T-cell (primary cell): ENCODE measurements at places on chromosomes 13 and 19.

- DNase-seq, result no peak
Measured at GRCh38 chr13:49302817-49303216, 55.1 kb downstream of the CDADC1 start.

DNA sequence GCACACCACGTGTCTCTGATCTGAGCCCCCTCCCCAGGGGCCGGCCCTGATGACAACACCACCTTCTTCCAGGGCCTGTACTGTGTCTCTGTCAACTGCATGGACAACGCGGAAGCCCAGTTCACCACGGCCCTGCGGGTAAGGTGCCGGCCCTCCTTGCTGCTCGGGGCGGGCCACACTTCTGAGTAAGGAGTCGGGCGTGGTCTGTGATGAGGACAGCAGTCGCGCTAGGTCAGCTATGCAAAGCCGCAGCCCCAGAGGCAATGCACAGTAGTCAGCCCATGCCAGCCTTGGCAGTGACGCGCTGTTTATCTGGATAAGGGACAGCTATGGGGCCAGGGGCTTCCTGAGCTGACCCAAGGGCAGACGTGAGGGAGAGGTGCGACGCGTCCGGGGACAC is 24.6 kb downstream of the MAU2 start:
- no peak for DNase-seq

GRCh38 chr19:15109768-15110417 is 2.7 kb downstream of the SYDE1 start:
- DNase-seq, result no peak

GRCh38 chr13:31773538-31773937 is 34.2 kb downstream of the RXFP2 start:
- DNase-seq, result no peak

DNA sequence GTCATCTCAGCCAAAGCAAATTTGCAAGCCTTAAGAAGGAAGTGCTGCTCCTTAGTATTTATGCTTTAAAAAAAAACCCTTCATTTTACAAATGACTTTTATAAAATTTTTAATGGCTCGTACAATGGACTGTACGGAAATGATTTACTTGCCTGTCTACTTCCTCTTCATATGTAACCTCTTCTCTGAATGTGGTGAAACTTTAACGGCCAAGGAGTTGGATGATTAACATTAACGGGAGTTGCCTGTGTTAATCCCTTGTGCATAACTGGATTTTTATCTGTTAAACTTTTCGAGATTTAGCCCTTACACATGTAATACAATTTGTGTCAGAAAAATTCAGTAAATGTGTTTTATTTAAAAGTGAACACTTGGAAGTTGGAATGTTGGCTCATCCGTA is 429.4 kb downstream of the TBC1D4 start:
- no peak for DNase-seq

DNA sequence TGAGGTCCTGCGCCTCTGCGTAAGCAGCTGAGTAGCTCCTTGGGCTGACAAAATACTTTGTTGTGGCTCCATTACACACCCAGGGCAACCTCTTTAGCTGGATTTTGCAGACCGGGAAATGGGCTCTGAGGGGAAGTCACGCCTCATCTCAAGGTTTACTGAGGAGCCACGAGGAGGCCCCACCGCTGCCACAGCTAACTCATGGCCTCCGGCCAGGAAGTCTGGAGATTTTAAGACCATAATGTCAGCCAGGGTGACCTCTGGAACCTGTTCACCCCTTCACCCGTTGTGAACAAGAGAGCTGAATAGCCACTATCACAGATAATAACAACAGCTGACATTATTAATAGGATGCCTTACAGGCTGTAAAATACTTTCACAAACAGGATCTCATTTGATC is 351.3 kb upstream of the TMTC4 start:
- DNase-seq, result no peak

GRCh38 chr13:33206425-33206824 is 79.1 kb downstream of the STARD13 start:
- no peak for DNase-seq

GRCh38 chr13:75635101-75635827 is 866 bp upstream of the LMO7 start:
- DNase-seq, result no peak

DNA sequence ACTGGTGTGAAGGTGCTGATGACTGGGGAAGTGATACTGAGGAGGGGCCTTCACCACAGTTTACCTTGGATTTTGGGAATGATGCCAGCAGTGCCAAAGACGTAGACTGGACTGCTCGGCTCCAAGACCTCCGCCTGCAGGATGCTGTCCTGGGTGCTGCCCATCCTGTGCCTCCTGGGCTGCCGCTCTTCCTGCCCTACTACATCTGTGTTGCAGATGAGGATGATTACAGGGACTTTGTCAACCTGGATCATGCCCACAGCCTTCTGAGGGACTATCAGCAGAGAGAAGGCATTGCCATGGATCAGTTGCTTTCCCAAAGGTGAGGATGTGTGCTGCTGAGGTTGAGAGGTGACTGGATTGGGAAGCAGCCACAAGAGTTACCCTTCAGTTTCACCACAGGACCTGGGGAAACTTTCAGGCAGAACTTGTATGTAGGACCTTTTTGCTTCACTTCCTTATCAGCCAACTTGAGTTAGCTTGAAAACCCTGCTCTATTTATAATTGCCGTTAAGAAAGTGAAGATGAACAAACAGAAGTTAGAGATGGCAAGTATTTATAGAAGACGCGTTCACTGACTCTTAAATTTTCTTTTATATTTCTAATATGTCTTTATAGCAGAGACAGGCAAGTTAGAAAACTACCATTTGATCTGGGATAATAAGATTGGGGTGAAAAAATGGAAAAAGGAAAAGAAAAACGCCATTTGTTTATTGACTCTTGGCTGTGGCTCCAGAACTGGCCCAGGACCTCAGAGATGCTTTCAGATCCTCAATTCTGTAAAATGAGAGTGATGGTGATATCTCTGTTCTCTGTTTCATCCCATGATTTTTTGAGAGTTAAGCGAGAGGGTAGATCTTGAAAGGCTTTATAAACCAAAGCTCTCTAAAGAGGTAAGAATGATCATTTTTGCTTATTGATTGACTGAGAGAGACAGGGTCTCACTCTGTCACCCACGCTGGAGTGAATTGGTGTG is 5.3 kb downstream of the PDCD2L start:
- DNase-seq, result no peak

GRCh38 chr13:21054313-21054712 is 7.1 kb downstream of the LATS2 start:
- DNase-seq, result no peak
